SK-N-SH (cell line): ENCODE measurements at places on chromosomes 4 and X. TPM values are rescaled to one million over a fixed set of nuclear protein-coding genes. Genes with fewer than 3 reads are reported as not detected.

Gene SCML1
- polyA plus RNA-seq, result 10.7 and 15.7 TPM in 2 replicates

Gene FRG2
- not detected in 2 replicates for polyA plus RNA-seq

Gene TMEM131L
- 6.2 and 6.8 TPM in 2 replicates for polyA plus RNA-seq

Gene SLC9B1
- polyA plus RNA-seq, result 0.21 and 0.37 TPM in 2 replicates

DNA sequence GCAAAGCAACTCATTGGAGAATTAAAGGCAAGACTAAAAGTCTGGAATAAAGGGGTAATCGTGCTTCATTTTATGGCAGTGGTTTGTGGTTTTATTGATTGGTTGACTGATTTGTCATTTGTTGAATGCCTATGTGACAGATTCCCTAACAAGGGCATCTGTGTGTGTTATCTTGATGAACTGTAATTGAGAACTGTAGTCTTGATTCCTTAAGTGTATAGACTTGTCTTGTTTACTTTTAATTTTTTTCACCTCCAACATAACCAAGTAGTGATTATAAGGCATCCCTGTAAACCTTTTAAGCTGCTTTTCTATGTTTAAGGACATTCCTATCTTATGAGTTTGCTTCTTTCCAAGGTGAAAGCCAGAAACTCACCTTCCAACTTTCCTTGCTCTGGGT, 216.0 kb upstream of the TAPT1 start:
- DNase-seq, result no peak

GRCh38 chr4:184958923-184959210, 59.4 kb upstream of the HELT start:
- DNase-seq, result no peak

DNA sequence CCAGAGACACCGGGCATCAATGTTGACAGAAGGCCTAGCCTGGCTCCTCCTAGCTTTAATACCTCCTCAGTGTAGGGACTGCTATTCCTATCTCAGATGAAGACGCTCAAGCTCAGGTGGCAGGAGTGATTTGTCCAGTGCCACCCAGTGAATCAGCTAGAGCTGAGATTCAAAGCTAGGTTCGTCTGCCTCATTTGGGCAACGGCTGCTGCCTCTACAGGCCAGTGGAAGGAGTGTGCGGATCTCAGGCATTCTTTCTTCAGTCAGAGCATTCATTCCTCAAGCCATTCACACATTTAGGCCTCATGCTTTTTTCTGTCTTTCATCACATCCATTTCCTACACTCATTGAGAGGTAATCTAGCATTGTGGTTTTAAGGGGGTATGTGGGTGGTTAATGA, 7.3 kb downstream of the TSR2 start:
- DNase-seq, result no peak

GRCh38 chr4:145435646-145436045, 46.0 kb upstream of the SMAD1 start:
- DNase-seq, result no peak

DNA sequence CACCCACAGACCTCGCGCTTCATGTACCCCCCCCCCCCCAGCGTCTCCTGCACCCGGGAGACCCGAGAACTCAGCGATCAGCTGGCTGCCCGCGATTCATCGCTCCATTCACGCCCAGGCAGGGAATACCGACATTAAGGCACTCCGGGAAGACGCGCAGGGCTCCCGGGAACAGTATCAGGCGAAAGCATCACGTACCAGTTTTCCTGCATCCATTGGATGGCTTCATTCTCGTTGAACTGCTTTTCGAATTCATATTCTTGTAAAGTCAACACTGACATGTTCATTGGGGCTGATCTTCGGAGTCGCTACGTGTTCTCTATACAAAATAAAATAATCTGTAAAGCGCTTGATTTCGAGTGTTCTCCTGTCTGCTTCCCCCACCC, 373 bp downstream of the ELOVL6 start:
- no peak for DNase-seq

DNA sequence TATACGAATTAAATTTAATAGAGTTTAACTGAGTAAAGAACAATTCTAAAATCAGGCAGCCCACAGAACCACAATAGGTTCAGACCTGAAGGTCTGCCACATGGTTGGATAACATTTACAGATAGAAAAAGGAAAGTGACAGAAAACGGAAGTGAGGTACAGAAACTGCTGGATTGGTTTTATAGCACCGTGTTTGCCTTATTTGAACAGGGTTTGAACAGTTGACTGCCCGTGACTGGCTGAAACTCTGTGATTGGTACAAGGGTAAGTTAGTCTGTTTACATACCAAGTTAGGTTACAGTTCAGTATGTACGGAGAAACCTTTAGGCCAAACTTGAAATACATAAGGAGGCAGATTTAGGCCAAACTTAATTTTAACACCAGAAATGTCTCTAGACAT, 64.1 kb upstream of the ATXN3L start:
- no peak for DNase-seq

- DNase-seq, result no peak
Observed at GRCh38 chr4:114986133-114986532, 127.3 kb downstream of the NDST4 start.

Gene PPEF1
- polyA plus RNA-seq, result 0.16 and 0.58 TPM in 2 replicates

GRCh38 chr4:53532521-53532920, 58.8 kb downstream of the LNX1 start:
- no peak for DNase-seq

GRCh38 chr4:152817331-152817730, 37.6 kb downstream of the ARFIP1 start:
- no peak for DNase-seq

DNA sequence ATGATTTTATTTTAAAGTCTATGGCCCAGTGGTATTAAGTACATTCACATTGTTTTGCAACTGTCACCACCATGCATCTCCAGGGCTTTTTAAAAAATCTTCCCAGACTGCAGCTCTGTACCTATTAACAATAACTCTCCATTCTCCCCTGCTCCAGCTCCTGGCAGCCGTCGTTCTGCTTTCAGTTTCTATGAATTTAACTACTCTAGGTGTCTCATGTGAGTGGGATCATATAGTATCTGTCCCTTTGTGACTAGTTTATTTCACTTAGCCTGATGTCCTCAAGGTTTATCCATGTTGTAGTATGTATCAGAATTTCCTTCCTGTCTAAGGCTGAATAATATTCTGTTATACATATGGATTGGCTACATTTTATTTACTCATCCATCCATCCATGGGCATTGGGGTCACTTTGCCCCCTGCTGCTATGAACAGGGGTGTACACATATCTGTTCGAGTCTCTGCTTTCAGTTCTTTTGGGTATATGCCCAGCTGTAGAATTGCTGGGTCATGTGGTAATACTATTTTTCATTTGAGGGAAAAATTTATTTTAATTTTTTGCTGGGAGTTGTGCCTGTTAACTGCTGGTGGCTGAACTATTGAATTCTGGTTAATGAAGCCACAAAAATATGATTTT, 131.3 kb downstream of the ARHGAP10 start:
- DNase-seq, result peak; percentile 37

- DNase-seq, result peak; percentile 19
Observed at GRCh38 chrX:38768079-38768478, 33.2 kb upstream of the MID1IP1 start.

Gene SH3BP2
- 25.2 and 26.8 TPM in 2 replicates for polyA plus RNA-seq
